Calu3 (cell line): ENCODE measurements at places on chromosomes 6 and 20.

- no peak overlapping the region for H3K27ac ChIP-seq
- H3K4me1 ChIP-seq: no peaks in the 10 kb centered on the region
- no peak overlapping the region for H3K4me3 ChIP-seq
- H3K27me3 ChIP-seq: no peaks in the 10 kb centered on the region
- H3K36me3 ChIP-seq: no peaks in the 10 kb centered on the region
These were observed 367.5 kb downstream of the BTBD9 start for GRCh38 chr6:38272222-38272621.

- no peak overlapping the region for H3K4me3 ChIP-seq
- no peak for DNase-seq
- peaks cover 17% of the 10 kb centered on the region for H3K4me1 ChIP-seq
- no peak overlapping the region for H3K27ac ChIP-seq
- H3K27me3 ChIP-seq: no peaks in the 10 kb centered on the region
- no peaks in the 10 kb centered on the region for H3K36me3 ChIP-seq
These were observed 446.7 kb downstream of the BCKDHB start for GRCh38 chr6:80553071-80553740.

GRCh38 chr6:167684276-167685104 lies 142.2 kb upstream of the AFDN start:
- H3K4me1 ChIP-seq: peaks cover 57% of the 10 kb centered on the region
- peaks cover 9% of the 10 kb centered on the region for H3K36me3 ChIP-seq

DNA sequence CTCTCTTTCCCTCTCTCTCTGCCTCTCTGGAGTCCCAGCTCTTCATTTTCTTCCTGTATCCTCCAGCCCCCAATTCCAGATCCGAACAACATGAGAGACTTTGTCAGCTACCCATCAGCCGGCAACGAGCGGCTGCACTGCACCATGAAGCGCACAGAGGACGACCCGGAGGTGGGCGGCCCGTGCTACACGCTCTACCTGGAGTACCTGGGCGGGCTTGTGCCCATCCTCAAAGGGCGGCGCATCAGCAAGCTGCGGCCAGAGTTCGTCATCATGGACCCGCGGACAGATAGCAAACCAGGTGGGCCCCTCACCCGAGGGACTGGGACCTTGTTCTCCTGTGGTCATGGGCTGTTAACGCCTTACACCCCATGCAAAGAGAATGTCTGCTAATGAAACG lies 78.9 kb upstream of the TMEM181 start:
- no peak overlapping the region for H3K27ac ChIP-seq
- no peaks in the 10 kb centered on the region for H3K27me3 ChIP-seq
- H3K4me3 ChIP-seq: no peak overlapping the region
- no peak for DNase-seq
- peaks cover 9% of the 10 kb centered on the region for H3K4me1 ChIP-seq

DNA sequence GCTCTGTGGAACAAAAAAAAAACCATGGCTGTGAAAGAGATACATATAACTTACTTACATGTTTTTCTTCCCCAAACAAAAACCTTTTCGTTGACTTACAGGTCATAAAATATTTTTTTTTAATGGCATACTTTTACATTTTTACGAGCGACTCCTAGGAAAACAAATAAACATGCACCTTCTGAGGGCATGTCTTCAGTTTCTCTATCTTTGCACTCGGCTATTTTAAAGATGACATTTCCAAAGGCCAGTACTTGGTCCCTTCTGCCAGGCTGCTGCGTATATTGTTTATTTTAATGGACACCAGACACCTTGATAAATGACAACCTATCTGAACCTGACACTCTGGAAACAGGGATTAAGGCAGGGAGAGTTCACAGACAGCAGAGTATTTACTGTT lies 49.4 kb downstream of the PIGU start:
- H3K36me3 ChIP-seq: no peaks in the 10 kb centered on the region
- no peak overlapping the region for H3K4me3 ChIP-seq
- H3K4me1 ChIP-seq: no peaks in the 10 kb centered on the region
- DNase-seq: no peak
- no peak overlapping the region for H3K27ac ChIP-seq
- H3K27me3 ChIP-seq: no peaks in the 10 kb centered on the region

DNA sequence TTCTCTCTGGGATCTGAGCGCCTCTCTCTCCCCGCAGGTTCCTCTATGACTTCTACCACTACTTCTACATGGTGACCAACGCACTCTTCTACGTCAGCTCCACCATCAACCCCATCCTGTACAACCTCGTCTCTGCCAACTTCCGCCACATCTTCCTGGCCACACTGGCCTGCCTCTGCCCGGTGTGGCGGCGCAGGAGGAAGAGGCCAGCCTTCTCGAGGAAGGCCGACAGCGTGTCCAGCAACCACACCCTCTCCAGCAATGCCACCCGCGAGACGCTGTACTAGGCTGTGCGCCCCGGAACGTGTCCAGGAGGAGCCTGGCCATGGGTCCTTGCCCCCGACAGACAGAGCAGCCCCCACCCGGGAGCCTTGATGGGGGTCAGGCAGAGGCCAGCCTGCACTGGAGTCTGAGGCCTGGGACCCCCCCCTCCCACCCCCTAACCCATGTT lies 36.3 kb upstream of the MRGBP start:
- peaks cover 80% of the 10 kb centered on the region for H3K27me3 ChIP-seq
- no peak overlapping the region for H3K27ac ChIP-seq
- no peaks in the 10 kb centered on the region for H3K36me3 ChIP-seq
- H3K4me3 ChIP-seq: no peak overlapping the region
- H3K4me1 ChIP-seq: peaks cover 8% of the 10 kb centered on the region
- DNase-seq: no peak

- peaks cover 65% of the 10 kb centered on the region for H3K36me3 ChIP-seq
- no peak overlapping the region for H3K4me3 ChIP-seq
- no peak for DNase-seq
- H3K4me1 ChIP-seq: peaks cover 58% of the 10 kb centered on the region
These were observed 32.7 kb downstream of the TGM2 start for GRCh38 chr20:38132156-38132909.

- H3K27me3 ChIP-seq: peaks cover 28% of the 10 kb centered on the region
- no peak for DNase-seq
- H3K4me1 ChIP-seq: no peaks in the 10 kb centered on the region
- no peaks in the 10 kb centered on the region for H3K36me3 ChIP-seq
- no peak overlapping the region for H3K27ac ChIP-seq
- no peak overlapping the region for H3K4me3 ChIP-seq
These were observed 193.3 kb downstream of the TMEM200A start for GRCh38 chr6:130559166-130559565.

GRCh38 chr6:160735523-160735922 lies 33.5 kb downstream of the PLG start:
- H3K36me3 ChIP-seq: no peaks in the 10 kb centered on the region
- no peak for DNase-seq
- H3K27me3 ChIP-seq: no peaks in the 10 kb centered on the region
- no peaks in the 10 kb centered on the region for H3K4me1 ChIP-seq
- H3K4me3 ChIP-seq: no peak overlapping the region
- no peak overlapping the region for H3K27ac ChIP-seq

- H3K27ac ChIP-seq: no peak overlapping the region
- H3K27me3 ChIP-seq: no peaks in the 10 kb centered on the region
- H3K36me3 ChIP-seq: no peaks in the 10 kb centered on the region
- H3K4me3 ChIP-seq: no peak overlapping the region
These were observed 78.3 kb downstream of the AKAP7 start for GRCh38 chr6:131213501-131213990.

DNA sequence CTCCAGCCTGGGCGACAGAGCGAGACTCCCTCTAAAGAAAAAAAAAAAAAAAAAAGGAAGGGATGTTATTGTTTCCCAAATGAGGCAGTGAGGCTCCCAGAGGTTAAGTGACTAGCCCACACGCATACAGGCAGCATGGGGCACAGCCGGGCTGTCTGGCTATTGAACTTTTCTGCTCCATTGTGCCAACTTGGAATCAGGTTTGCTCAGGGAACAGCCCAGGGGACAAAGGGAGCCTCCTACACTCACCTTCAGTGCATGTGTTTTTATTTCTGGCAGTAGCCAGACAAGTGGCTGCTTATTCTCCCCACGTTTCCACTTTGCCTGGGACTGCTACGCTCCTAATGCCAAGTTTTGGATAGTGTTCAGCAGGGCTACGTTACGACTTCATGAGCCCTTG lies 10.7 kb downstream of the ETV7 start:
- no peak overlapping the region for H3K4me3 ChIP-seq
- H3K27me3 ChIP-seq: peaks cover 35% of the 10 kb centered on the region
- no peak for DNase-seq
- H3K4me1 ChIP-seq: no peaks in the 10 kb centered on the region

GRCh38 chr20:4113615-4114603 lies 98.6 kb upstream of the RNF24 start:
- no peaks in the 10 kb centered on the region for H3K36me3 ChIP-seq
- H3K27me3 ChIP-seq: no peaks in the 10 kb centered on the region

GRCh38 chr6:146592451-146592850 lies 6.3 kb upstream of the ADGB start:
- H3K27ac ChIP-seq: no peak overlapping the region
- H3K4me1 ChIP-seq: no peaks in the 10 kb centered on the region
- H3K36me3 ChIP-seq: no peaks in the 10 kb centered on the region
- H3K4me3 ChIP-seq: no peak overlapping the region
- no peaks in the 10 kb centered on the region for H3K27me3 ChIP-seq

GRCh38 chr20:51208162-51208561 lies 185.3 kb upstream of the KCNG1 start:
- H3K4me1 ChIP-seq: no peaks in the 10 kb centered on the region
- no peak for DNase-seq
- H3K36me3 ChIP-seq: no peaks in the 10 kb centered on the region
- no peak overlapping the region for H3K27ac ChIP-seq
- H3K4me3 ChIP-seq: no peak overlapping the region
- H3K27me3 ChIP-seq: peaks cover 86% of the 10 kb centered on the region

GRCh38 chr6:39439342-39440038 lies 117.0 kb upstream of the KCNK16 start:
- H3K36me3 ChIP-seq: no peaks in the 10 kb centered on the region
- DNase-seq: no peak
- no peaks in the 10 kb centered on the region for H3K4me1 ChIP-seq

GRCh38 chr20:47678536-47678935 lies 106.7 kb downstream of the SULF2 start:
- H3K4me3 ChIP-seq: no peak overlapping the region
- H3K36me3 ChIP-seq: peaks cover 6% of the 10 kb centered on the region
- no peaks in the 10 kb centered on the region for H3K4me1 ChIP-seq
- no peak for DNase-seq
- no peaks in the 10 kb centered on the region for H3K27me3 ChIP-seq

DNA sequence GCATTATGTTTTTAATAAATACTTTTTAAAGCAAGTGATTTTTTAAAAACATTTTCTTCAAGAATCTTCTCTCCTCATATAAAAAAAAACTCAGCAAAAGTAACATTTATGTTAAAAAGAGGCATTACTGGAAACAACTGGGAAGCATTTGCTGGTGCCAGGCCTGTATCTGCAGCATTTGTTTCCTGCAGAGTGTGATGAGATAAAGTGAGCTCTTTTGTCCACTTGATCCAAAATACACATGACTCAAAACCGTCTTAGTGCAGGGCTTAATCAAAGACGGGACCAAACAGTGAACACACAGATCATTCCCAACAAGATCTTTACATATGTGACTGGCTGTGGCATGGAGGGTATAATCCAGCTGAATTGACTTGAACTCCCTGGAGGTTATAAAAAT lies 28.3 kb upstream of the RIPPLY2 start:
- H3K27me3 ChIP-seq: no peaks in the 10 kb centered on the region
- no peaks in the 10 kb centered on the region for H3K4me1 ChIP-seq
- H3K27ac ChIP-seq: no peak overlapping the region
- no peaks in the 10 kb centered on the region for H3K36me3 ChIP-seq

GRCh38 chr6:42402184-42402583 lies 49.5 kb downstream of the TRERF1 start:
- H3K4me3 ChIP-seq: no peak overlapping the region
- peaks cover 27% of the 10 kb centered on the region for H3K4me1 ChIP-seq
- H3K27ac ChIP-seq: no peak overlapping the region
- no peaks in the 10 kb centered on the region for H3K27me3 ChIP-seq
- no peak for DNase-seq

- peaks cover 81% of the 10 kb centered on the region for H3K27me3 ChIP-seq
- H3K4me1 ChIP-seq: no peaks in the 10 kb centered on the region
- H3K36me3 ChIP-seq: no peaks in the 10 kb centered on the region
- no peak overlapping the region for H3K4me3 ChIP-seq
These were observed 54.2 kb upstream of the FRMD1 start for GRCh38 chr6:168133168-168133561.

DNA sequence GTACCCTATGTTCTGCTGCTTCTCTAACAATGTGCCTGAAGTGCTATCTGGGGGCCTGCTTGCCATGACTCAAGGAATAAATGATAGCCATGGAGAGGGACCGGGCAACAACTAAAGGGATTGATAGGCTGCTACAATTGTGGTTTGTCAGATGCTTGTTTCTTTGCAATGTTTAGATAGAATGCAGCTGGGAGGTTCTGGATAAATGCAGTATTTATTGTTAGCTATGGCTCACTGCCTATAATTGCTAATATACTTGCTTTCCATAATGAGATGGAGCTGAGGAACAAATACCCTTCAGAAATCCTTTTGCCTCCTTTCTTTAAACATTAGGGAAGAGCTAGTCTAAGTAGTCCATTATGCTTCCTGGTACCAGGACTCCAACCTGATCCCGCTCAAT lies 575.2 kb upstream of the SYNCRIP start:
- no peaks in the 10 kb centered on the region for H3K27me3 ChIP-seq
- H3K36me3 ChIP-seq: no peaks in the 10 kb centered on the region
- no peaks in the 10 kb centered on the region for H3K4me1 ChIP-seq

DNA sequence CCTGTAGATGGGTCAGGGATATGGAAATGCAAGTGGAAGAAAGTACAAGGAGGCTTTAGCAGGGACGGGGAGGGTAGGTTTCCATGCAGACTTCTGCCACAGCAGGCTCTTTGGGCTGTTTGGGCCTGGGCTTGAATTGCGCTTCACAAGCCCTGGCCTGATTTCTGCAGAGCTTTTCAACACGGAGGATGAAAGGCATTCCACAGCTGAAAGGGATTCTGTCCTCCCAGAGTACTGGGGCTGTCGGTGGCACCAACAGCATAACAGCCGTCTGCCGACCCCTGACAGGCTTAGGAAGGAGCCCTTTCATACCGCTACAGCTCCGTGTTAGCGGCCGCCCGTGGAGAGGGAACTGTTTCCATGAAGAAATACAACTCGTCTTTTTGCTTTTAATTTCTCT lies 22.9 kb upstream of the TBC1D7 start:
- H3K4me1 ChIP-seq: peaks cover 31% of the 10 kb centered on the region
- no peaks in the 10 kb centered on the region for H3K36me3 ChIP-seq
- no peak for DNase-seq
- H3K27me3 ChIP-seq: no peaks in the 10 kb centered on the region
- no peak overlapping the region for H3K27ac ChIP-seq
- H3K4me3 ChIP-seq: no peak overlapping the region

GRCh38 chr20:50009521-50010454 lies 27.0 kb downstream of the SNAI1 start:
- H3K36me3 ChIP-seq: no peaks in the 10 kb centered on the region
- no peak for DNase-seq
- no peak overlapping the region for H3K4me3 ChIP-seq
- H3K27me3 ChIP-seq: no peaks in the 10 kb centered on the region
